Activated CD4-positive, alpha-beta T cell treated with anti-CD3 and anti-CD28 coated beads for 24 hours (primary cell): ENCODE measurements at places on chromosomes 4 and X.

DNA sequence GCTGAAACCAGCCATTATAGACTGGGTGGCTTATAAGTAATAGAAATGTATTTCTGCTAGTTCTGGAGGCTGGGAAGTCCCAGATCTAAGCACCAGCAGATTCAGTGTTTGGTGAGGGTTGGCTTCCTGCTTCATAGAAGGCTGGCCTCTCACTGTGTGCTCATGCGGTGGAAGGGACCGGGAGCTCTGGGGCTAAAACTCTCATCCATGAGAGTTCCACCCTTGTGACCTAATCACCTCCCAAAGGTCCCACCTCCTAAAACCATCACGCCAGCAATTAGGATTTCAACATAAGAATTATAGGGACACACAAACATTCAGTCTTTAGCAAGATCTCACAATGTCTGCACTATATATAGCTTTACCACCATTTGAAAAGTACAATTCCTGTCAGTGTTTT lies 215.2 kb downstream of the CBR4 start:
- DNase-seq: no peak

DNA sequence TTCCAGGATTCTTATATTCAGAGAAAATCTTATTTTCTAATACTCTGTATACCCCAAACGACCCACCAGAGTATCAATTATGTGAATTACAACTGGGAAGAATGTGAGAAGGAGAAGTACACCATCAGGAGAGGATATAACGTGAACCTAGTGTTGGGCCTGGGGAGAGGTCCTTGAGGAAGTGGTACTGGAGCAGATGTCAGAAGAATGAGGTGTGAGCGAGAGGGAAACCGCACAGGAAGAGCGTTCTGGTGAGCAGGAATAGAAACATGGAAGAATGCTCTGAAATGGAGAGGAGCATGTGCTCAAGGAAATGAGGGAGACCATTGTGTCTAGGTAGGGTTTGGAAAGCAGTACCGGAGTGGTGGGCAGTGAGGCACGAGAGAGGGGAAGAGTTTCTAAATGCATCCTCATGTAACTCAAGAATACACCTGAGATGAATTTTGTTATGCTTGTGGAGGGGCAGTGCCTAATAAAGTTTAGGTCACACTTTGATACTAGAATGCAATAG lies 151.6 kb downstream of the GRID2 start:
- no peak for DNase-seq

DNA sequence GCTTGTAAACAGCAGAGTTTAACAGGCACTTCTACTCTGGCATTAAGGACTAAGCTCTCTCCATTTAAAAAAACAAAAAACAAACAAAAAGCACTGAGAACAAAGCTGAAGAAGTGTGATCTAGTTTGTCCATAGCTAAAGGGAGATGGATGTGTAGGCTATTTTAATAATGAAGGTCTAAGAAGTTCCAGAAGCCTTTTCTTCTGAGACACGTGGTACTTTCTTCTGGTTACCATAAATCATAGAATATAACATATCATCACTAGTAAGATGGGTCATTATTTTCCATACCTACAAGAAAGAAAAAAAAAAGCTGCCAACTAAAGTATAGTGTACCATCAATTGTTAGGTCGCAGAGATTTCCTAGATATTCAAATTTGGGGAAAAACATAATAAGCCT lies 722 bp upstream of the NBDY start:
- no peak for DNase-seq

DNA sequence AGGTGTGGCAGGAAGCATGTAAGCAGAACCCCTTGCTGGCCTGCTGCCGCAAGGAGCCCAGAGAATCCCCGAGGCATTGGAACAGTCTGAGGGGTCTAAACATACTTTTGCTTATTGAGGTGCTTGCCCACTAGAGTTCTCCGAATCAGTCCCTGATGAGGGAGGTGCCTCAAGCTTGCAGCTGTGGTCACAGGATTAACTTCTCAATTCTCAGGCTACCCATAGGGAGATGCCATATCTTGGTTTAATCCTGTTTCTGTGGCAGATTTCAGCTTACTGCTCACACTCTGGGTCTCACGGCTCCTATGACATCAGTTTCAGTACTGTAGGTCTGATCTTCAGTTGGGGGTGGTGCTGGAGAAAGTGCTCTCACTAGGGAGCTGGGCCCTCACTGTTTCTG lies 39.9 kb downstream of the CCNG2 start:
- DNase-seq: no peak

DNA sequence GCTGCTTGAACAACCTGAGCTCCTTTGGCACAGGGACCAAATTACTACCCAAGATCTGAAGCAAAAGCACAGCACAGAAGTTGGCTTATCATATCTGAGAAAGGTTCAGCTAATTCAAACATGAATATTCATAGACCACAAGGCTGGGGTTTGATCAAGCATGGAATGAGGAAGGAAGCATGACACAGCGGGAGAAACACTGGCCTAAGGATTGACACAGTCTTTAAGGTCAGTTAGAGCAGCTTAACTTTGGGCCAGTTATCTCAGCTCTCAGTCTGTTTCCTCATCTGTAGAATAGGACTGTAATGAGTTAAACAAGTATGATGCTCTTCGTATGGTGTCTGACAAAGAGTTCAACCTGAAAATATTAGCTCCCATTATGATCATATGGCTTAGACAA lies 88.5 kb upstream of the CBR4 start:
- DNase-seq: no peak

GRCh38 chr4:159435561-159436023 lies 332.7 kb downstream of the RAPGEF2 start:
- DNase-seq: no peak

- no peak for DNase-seq
Measured at GRCh38 chr4:51853027-51853682, 10.2 kb downstream of the DCUN1D4 start.

DNA sequence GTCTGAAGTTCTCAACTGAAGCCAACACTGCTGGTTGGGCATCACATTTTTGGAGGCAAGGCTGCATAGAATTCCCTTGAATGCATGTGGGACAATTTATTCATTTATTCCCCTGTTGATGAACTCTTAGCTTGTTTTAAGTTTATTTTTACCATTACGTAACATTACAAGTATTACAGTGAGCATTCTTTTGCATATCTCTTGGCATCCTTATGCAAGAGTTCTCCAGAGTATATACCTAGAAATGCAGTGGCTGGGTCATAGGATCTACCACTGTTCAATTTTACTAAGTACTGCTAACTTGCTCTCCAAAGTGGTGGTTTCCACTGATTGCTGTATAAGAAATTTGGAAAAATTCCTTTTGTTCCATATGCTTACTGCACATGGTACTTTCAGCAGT lies 66.5 kb downstream of the UCHL1 start:
- DNase-seq: no peak

- DNase-seq: no peak
Measured at GRCh38 chr4:87299898-87300297, 22.8 kb downstream of the HSD17B13 start.

- no peak for DNase-seq
Measured at GRCh38 chr4:16437836-16438235, 211.6 kb upstream of the TAPT1 start.

DNA sequence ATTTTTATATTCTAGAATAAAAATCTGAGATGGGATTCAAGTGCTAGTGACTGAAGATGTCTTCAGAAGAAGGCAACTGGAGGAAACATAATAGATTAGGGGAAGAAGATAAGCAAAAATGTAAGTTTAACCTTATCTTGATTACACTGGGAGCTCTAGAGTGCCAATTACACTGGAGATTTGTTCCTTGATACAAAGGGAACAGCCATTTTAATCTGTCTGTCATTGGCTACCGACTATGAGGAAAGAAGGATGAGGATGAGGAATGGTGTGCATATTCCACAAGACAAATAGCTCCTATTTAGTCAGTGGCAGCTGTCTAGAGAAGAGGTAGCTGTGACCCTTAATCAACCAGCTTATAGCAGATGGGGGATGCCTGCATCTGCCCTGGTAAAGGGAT lies 1034.5 kb upstream of the IGFBP7 start:
- no peak for DNase-seq

DNA sequence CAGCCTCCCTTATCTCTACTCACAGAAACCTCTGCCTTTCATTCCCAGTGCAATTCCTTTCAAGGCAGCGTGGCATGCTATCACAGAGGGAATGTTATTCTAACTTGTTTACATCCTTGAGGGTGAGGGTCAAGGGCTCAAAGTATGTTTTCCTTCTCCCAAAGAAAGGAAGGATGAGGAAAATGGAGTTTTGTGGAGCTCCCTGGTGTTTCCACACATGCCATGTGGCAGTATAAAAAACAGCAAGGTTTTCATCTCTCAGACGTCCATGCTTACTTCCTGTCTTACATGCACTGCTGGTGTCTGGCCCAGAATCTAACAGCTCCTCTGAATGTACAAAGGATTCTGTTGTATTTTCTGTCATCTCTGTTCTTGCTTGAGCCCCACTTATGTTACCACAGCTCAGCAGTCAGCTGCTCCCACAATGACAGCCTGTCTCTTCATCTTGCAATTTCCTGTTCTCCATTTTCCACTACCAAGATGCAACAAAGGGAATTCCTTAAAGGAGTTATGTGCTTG lies 128.0 kb downstream of the SNCA start:
- no peak for DNase-seq

DNA sequence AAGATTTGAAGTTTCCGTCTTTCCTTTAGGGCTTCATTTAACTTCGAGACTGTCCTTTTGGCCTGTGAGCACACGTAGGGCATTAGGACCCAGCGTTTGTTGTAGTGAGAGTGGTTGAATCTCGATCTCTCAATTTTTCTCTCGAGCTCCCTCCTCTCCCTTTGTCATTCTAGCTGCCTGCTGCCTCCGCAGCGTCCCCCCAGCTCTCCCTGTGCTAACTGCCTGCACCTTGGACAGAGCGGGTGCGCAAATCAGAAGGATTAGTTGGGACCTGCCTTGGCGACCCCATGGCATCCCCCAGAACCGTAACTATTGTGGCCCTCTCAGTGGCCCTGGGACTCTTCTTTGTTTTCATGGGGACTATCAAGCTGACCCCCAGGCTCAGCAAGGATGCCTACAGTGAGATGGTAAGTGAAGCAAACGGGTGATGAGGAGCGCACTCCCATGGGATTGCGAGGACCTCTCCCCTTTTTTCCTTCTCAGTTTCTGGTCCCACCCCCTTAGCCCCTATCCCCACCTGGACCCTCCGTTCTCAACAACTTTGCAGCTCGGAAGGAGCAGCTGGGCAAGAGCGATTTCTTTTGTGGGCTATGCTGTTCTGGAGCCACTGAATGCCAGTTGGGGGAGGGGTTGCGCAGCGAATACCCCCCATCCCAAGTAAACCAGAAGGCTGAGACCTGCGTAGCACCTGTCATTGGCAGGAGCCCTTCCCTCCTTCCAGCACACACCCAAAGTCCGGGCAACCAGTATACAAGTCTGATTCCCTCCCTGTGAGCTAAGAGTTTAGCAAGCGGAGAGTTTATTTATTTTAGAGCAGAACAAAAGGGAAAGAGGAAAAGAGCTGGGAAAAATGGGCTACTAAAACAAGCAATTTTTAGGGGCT lies at the start of gene TMEM35A:
Gene TMEM35A (plus strand): TSS at position 164 of the 883 bp plus-strand sequence. CDS start 124 bp downstream, at position 288.
- DNase-seq: no peak

DNA sequence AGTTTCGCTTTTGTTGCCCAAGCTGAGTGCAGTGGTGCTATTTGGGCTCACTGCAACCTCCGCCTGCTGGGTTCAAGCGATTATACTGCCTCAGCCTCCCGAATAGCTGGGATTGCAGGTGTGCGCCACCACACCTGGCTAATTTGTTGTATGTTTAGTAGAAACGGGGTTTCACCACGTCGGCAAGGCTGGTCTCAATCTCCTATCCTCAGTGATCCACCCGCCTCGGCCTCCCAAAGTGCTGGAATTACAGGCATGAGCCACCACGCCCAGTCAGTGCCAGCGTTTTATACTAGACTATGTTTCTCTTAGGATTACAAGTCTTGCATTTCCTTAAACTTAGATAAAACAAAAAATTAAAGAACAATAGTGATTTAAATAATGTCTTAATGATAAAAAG lies 13.0 kb downstream of the KLF3 start:
- no peak for DNase-seq

GRCh38 chr4:87232216-87232615 lies 11.8 kb upstream of the KLHL8 start:
- DNase-seq: no peak

- DNase-seq: no peak
Measured at GRCh38 chr4:158681629-158682028, 9.5 kb downstream of the ETFDH start.

DNA sequence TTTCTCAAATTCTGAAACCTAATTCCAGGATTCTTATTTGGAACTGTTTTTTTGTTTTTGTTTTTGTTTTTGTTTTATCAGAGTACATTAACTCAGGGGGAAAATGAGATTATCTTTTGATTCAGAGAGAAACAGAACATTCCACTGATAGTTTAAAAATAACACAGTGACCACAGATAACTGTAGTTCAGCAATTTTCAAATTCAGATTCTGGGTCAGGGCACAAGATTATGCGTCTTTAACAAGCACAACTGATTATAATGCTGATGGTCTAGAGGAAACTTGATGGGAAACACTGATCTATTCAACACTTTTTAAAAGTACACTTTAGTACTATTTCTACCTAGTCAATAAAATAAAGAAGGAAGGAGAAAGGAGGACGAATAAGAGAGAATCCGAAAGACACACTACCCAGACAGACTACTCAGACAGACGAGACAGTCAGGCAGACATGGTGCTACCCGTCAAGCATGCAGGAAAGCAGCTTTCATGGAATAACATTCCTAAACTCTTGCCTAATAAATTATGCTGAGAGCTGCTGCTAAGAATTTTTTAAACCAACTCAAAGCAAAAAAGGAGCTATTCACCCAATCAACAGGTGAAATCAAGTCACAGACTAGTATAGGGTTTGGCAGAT lies 59.0 kb downstream of the APBB2 start:
- DNase-seq: no peak

GRCh38 chrX:44931441-44931973 lies 58.5 kb downstream of the KDM6A start:
- DNase-seq: no peak

DNA sequence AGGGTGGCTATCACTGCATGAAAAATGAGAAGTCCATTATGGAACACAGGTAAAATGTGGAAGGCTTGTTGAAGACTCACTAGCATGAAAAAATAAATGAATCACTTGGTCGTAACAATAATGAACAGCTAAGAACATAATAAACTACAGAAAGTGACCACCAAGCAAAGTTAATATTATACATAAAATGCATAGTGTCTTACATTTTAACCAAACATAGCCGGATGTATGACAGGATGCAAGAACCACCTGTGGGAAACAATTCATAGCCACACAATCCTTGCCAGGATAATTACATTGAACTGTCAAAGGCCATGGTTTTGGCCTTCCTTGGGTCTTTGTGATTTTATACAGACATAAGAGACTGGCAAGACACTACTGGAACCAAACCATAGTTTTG lies 81.9 kb upstream of the ATXN3L start:
- no peak for DNase-seq

- no peak for DNase-seq
Measured at GRCh38 chr4:88148560-88148959, 9.9 kb downstream of the ABCG2 start.

GRCh38 chr4:72323227-72323626 lies 245.8 kb downstream of the ADAMTS3 start:
- DNase-seq: no peak

- DNase-seq: no peak
Measured at GRCh38 chr4:12538162-12538561, 946.0 kb downstream of the RAB28 start.

- no peak for DNase-seq
Measured at GRCh38 chr4:183171484-183172267, 72.6 kb downstream of the WWC2 start.
